Frontal cortex (tissue), 4 donors: ENCODE measurements at places on chromosomes 13 and 19. TPM values are rescaled to one million over a fixed set of nuclear protein-coding genes. Genes with fewer than 3 reads are reported as not detected.

The SULT2A1 gene
- not detected for total RNA-seq

The SLC25A42 gene
- total RNA-seq, result 10.2 TPM

The IRGC gene
- total RNA-seq, result not detected

The WDR87 gene
- not detected for total RNA-seq

The RNF17 gene
- total RNA-seq, result 3.3 TPM

The DLL3 gene
- total RNA-seq, result 13.9 TPM

The LGALS14 gene
- total RNA-seq, result not detected

The NLRP11 gene
- total RNA-seq, result not detected

The LAIR1 gene
- 1.6 TPM for total RNA-seq

The ZNF83 gene
- 29.3 TPM for total RNA-seq

The ACTL9 gene
- total RNA-seq, result not detected

The NCR1 gene
- not detected for total RNA-seq

The OVOL3 gene
- total RNA-seq, result not detected

The NEK5 gene
- total RNA-seq, result 0.82 TPM

The HSH2D gene
- total RNA-seq, result under 0.01 TPM

The OR7A5 gene
- not detected for total RNA-seq

The CABP5 gene
- total RNA-seq, result not detected

The B3GNT8 gene
- total RNA-seq, result 2.0 TPM

The WASF3 gene
- 20.4 TPM for total RNA-seq

The CEACAM4 gene
- not detected for total RNA-seq

The RFPL4AL1 gene
- total RNA-seq, result not detected

The KLF5 gene
- 1.6 TPM for total RNA-seq

The ZSCAN5C gene
- total RNA-seq, result not detected

The LSR gene
- 0.82 TPM for total RNA-seq

The PROZ gene
- total RNA-seq, result not detected

The CCDC8 gene
- 2.4 TPM for total RNA-seq

The ZNF565 gene
- 19.6 TPM for total RNA-seq

The ERICH4 gene
- not detected for total RNA-seq

The SMAD9 gene
- total RNA-seq, result 9.8 TPM

The GRK1 gene
- total RNA-seq, result under 0.01 TPM

The TEAD2 gene
- 5.3 TPM for total RNA-seq

The THSD1 gene
- total RNA-seq, result 12.2 TPM

The OR7C1 gene
- not detected for total RNA-seq

The ACER1 gene
- not detected for total RNA-seq

The CYP2B6 gene
- not detected for total RNA-seq

The ZSCAN4 gene
- not detected for total RNA-seq

The SBK3 gene
- not detected for total RNA-seq

The RFPL4A gene
- total RNA-seq, result not detected
